Stimulated activated CD4-positive, alpha-beta T cell treated with anti-CD3 and anti-CD28 coated beads, Interleukin-4, amount 100 ng/mL, for 1 hour (primary cell): ENCODE measurements at places on chromosomes 1 and 21.

DNA sequence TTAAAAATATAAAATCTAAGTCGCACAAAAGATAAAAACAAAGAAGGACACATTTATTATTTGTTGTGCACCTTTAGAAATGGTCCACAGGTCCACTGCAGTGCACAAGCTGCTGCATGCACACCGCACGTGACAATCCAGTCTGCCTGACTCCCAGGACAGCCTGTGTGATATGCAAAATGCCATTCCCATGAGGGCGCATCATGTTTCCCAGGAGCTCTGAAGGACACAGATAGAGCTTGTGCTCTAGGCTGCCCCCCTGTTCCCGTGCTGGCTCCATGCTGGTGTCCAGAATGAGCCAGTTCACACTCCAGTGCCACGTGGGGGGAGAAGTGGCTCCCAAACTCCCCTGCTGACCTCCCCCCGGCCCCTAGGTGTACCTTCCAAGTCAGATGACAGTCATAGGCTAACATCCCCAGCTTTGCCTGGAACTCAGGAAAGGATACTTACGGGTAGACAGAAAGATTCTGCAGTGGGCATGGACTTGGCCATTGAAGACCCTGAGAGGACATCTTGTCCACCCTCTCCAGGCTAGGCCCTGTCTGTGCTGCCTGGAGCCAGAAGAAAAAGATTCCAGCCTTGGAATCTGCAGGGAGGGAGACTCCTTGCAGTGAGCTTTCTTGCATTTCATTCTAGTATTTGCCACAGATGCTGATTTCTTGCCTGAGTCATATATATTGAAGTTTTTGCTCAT, 26.3 kb downstream of the RAB7B start:
- DNase-seq, result no peak

DNA sequence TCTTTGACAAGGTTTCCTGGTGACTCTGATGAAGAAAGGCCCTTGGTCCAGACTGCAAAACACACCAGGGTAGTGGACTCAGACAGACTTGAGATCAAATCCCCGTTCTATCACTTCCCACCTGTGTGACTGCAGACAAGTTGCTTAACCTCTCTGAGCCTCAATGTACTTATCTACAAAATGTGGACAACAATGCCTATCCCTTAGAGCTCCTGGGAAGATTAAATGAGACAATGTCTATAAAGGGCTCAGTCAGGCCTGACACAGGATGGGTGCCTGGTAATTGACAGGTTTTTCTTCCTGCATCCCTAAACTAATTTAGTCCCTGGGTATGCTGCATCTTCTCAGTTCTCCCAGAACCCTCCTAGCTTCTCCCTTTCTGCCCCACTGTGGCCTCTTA, 37.9 kb upstream of the ZBTB40 start:
- DNase-seq, result no peak

DNA sequence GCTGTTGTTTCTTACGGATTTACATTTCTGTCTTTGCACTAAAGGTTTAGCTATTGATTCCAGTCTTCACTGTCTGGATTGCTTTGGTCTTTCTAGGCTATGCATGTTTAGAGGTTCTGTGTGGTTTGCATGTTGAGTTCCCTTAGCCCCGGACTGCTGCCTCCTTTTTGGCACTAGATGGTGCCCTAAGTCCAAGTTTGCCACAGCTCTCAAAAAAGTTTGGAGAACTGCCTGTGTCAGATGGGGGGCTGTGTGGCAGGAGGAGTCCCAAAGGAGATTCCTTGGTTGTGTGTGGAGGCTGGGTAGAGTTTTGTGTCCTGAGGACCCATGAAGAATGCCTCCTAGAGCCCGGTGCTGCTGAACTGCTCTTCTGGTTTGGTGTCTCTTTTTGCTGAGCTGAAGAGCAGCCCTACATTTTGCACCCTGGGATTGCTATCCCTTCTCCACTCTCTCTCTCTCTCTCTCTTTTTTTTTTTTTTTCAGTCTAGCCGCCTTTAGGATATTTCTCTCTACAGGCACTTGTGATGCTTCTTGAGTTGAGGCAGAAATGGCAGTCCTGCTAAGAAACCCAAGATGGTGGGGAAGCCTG, 74.4 kb downstream of the PTGS2 start:
- DNase-seq, result no peak

- no peak for DNase-seq
These were observed 7.1 kb upstream of the S100A11 start for GRCh38 chr1:152043870-152044269.

GRCh38 chr1:74673351-74674111, at the start of gene ERICH3:
ERICH3 (minus strand) TSS chr1:74673792; CDS start chr1:74673519, 273 bp downstream.
- no peak for DNase-seq

GRCh38 chr21:24275616-24276015, 1331.7 kb downstream of the MRPL39 start:
- DNase-seq, result no peak

DNA sequence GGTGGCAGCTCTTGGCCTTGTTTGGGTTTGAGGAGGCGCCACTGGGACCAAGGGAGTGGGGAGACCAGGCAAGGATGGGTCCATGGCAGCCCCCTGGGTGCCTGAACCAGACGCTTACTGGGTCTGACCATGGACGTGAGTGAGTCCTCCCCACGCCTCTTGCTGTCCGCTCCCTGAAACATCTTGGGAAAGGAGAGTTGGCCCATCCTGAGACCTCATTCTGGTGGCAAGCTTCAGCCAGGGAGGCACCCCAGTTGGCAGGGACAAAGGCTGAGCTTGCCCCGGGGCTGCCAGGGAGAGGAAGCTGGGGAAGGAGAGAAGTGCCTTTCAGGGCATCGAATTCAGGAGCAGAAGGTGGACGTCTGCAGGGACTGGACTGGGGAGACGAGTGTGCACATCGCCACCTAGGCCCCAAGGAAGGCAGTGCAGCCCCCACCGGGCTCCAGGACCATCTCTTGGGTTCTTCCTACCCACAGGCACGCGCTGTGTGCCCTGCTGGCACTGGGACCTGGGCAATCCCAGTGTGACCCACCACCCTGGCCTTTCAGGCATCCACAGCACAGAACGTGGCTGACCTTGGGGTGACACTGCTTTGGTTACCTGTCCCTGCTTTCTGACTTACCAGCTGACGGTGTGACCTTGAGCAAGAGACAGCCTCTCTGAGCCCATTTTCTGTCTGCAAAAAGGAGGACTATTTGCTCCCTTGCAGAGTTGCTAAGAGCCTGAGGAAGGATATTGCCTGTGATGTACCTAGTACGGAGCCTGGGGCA, 132.9 kb upstream of the WNT4 start:
- peak; percentile 47 for DNase-seq

GRCh38 chr1:12615865-12616708, 1.9 kb downstream of the DHRS3 start:
- DNase-seq, result no peak

DNA sequence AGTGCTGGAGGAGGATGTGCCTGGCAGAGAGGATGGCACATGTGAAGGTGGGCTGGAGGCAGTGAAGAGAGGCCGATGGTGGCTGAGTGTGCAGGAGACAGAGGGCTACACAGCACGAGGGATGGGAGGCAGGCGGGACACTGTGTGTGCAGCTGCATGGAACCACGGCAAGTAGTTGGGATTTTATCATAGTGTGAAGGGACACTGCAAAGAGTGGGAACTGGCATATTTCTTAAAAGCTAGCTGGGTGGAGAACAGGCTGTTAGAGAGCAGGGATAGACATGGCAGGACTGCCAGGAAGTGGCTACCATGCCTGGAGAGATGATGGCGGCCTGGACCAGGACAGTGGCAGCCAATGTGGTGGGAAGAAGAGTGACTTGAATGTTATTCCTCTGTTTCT, 102.4 kb upstream of the TLR5 start:
- DNase-seq, result no peak

- DNase-seq, result no peak
These were observed 87.9 kb downstream of the SUSD4 start for GRCh38 chr1:223276029-223276428.

- DNase-seq, result no peak
These were observed 15.8 kb downstream of the GRIK3 start for GRCh38 chr1:37018510-37018909.

- peak; percentile 36 for DNase-seq
These were observed 10.9 kb downstream of the IER5 start for GRCh38 chr1:181099152-181100014.

DNA sequence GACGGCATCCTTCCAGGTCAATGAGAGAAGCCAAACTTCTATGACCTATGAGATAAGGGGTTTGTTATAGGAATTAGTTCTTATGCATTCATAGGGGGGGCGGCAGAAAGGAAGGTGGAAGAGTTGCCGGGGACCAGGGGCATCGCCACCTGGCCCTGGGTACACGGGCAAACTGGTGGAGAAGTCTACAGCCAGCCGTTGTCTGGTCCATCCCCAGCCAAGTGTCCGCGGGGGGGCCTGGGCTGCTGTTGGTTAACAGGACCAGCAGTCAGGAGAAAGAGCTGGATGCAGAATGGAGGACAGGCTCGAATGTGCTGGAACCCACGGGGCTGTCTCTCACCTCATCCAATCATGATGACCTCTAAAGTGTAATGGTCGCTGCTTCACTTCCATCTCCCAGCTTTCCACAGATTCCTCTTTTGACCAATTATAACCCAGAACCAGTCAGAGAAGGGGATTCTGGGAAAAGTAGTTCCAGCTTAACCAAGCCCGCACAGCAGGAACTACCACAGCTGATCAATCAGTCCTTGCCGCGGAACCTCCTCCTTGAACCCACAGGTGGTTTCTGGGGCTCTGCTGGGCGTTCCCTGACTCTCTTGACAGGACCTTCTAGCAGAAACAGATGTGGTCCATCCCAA, 17.8 kb downstream of the TMEM51 start:
- no peak for DNase-seq

GRCh38 chr1:29383746-29384371, 147.5 kb downstream of the PTPRU start:
- DNase-seq, result no peak

DNA sequence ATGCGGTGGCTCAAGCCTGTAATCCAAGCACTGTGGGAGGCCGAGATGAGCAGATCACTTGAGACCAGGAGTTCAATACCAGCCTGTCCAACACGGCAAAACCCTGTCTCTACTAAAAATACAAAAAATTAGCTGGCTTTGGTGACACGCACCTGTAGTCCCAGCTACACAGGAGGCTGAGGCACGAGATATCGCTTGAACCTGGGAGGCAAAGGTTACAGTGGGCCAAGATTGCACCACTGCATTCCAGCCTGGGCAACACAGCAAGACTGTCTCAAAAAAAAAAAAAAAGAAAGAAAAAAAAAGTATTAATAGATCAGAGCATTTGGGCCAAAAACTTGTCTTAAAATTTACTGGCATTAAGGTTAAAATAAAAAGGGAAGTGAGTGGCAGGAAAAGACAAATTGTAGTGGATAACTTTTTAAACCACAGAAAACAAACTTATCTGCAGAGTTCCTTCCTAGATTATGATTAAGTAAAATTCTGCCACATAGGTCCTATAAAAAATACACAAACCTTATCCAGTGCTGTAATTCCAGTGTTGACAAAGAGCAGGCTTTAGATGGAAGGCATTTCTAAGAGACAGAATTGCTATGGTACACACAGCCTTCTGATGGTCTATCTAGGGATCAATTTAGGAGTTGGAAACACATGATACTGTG, 53.3 kb downstream of the EIF4G3 start:
- DNase-seq, result no peak

GRCh38 chr1:97796711-97797110, 124.1 kb downstream of the DPYD start:
- DNase-seq, result no peak

DNA sequence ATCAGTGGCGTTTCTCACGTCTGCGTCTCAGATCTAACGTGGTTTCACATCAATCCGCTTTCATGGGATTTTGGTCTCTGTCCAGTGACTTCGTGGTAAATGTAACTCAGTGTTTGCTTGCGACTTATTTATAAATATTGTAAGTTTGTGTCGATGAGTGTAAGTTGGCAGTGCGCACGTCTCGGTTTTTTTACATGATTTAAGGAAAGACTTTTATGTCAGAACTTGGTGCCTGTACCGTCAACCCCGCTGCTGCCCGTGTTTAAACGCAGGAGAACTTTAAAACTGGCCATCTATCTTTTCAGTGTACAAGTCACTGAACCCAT, 1.5 kb downstream of the B3GALT6 start:
- no peak for DNase-seq

DNA sequence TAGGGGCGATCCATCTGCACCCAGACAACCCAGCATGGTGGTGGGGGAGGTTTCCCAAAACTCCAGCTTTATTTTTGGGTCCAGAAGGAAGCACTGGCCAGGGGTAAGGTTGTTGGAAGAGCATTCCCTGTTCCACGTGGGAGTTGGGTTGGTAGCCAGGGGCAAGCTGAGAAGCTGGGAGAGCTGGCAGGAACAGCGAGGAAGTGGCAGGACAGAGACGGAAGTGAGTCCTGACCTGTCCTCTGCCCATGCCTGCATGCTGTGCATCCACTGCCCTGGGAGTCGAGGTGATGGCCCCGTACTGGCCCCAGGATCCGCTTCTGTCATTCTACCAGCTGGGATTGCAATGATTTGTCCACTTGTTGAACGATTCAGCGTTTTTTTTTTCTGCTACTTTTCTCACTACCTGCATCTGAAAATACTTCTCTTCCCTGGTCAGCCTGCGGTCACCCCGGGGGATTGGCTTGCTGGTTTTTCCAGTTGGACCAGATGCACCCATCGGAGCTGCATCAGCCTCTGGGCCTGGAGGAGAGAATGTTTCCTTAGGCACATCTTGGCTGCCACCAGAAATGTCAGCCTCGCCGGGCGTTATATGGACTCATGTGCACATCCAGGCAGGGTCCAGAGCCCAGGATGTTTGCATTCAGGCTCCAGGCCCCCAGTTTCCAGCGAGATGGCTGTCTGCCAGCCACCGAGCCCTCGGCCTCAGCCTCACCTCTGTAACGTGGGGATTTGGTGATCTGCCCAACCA, 28.3 kb upstream of the TMPRSS2 start:
- no peak for DNase-seq

- DNase-seq, result no peak
These were observed 112.1 kb upstream of the SLC45A1 start for GRCh38 chr1:8205771-8206170.

DNA sequence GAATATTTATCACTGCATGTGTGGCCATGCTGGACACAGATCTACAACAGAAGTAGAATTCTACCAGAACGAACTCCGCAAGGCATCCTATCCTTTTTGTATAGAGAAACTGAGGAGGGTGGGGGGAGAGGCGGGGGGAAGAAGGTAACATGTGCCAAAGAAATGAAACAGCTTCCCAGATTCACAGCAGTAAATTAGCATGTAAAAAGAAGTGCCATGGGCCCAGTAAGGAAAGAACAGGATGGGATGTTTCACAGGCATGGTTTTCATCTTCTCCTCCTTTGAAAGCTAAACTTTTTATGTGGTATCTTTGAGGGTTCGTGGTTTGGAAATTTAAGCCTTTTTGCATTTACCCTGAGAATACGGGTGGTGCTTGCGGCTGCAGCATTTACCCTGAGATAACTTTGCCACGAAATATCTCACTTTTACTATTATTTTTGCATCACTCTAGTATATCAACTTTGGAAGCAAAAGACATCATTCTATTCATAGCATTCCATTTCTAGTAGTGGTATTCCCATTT, 168.9 kb downstream of the TPR start:
- no peak for DNase-seq
